ENCODE measurements at places on chromosomes 12 and 14. TPM values are rescaled to one million over a fixed set of nuclear protein-coding genes. Genes with fewer than 3 reads are reported as not detected.
A peak's percentile ranks its signal among the peaks of the same experiment; 100 is the strongest.

DNA sequence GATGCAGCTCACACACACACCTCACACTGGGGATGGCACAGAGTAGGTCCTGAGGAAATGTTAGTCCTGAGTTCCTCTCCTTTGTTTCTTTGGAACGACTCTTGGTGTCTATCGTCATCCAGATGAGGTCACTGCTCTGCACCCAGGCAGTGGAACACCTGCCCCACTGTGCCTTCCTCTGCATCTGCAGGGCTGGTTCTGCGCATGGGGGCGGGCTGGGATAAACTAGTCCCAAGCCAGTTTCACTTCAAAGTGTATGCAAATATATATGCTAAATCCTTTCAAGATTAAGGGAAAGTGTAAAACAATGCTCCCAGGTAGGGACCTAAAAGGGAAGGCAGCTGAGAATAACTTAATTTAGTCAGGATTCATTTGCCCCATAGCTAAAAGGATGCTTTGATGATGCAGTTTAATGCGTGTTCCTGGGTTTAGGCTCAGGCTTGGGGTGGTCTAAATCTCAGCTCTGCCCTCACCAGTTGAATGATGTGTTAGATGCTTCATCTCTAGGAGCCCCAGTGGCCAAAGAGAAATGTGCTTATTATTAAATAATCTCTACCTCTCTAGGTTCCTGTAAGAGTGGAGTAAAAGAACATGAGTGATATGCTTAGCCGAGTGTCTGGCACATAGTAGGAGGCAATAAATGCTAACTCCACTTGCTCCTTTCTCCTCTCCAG lies 47.1 kb upstream of the OVCH1 start:
- no peak for DNase-seq

DNA sequence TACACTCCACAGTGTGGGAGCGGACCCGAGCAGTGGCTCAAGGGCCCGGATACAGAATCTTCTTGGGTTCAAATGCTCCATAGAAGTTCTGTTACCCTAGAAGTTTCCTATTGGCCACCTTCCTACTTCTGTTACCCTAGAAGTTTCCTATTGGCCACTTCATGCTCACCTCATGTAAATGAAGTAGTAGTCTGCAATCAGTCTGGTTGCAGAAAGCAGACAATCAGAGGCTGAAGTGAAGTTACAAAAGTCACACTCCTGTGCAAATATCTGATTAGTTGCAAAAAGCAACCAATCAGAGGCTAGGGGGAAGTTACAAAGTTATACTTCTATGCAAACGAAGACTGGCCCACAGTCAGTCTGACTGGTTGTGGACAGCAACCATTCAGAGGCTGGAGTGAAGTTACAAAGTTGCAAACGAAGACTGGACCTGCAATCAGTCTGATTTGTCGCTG lies 77.8 kb upstream of the CPNE8 start:
- DNase-seq, result no peak

- no peak for DNase-seq
Measured at GRCh38 chr12:2593045-2593444, 201.7 kb upstream of the FKBP4 start.

GRCh38 chr12:122265886-122266229 lies 436 bp downstream of the VPS33A start:
- DNase-seq, result no peak

DNA sequence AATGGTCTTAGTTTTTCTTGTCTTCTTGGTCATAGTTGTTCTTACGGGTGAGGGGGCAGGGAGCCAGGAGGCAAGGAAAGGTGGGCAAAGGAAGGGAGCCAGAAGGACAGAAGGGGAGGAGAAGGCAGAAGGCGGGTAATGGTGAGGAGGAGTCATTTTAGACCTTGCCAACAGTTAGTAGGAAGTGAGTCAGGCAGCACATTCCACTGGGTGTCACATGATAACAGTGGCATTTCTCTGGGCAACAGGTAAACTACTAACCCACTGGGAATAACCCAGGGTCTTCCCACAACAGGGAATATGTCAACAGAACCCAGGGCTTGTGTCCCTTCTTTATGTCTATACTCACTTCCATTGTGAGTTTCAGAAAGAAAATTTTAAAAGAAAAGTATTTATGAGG lies 127.6 kb downstream of the SLC8A3 start:
- DNase-seq, result no peak

DNA sequence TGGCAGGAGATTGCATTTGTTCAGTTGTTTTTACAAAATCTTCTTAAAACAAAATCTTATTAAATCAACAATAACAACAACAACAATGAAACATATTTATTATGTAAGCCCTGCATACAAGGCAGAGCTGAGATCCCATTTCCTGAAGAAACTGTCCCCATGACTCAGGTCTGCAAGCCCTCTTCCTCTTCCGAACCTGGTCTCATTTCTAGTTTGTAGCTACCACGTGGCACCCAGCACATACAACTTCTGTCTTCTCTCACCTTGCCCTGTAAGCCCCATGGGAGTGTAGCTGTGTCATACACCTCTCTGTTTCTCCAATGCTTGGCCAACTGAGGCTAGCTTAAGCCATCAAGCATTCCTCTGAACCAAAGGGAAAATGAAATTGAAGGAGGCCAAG lies 106.4 kb downstream of the SLC8A3 start:
- DNase-seq, result no peak

DNA sequence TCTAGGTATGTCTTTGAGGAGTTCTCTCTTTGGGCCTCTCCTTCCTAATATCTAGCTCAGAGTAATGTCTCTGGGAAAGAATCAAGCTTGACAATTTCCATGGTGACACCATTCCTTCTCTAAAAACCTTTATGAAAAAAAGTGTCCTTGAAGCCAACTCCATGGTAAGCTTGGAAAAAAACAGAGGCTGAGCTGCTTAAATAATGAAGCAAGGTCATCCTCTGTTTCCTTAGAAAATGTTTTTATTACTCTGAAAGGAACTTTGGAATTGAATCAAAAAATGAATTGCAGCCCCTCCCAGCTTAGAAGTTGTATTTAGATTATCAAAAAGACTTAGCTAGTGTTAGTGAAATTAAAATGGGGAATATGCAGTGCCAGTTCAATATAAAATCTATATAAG lies 166.1 kb upstream of the KITLG start:
- DNase-seq, result no peak

- DNase-seq, result no peak
Measured at GRCh38 chr12:120081641-120082040, 34.9 kb downstream of the RAB35 start.

DNA sequence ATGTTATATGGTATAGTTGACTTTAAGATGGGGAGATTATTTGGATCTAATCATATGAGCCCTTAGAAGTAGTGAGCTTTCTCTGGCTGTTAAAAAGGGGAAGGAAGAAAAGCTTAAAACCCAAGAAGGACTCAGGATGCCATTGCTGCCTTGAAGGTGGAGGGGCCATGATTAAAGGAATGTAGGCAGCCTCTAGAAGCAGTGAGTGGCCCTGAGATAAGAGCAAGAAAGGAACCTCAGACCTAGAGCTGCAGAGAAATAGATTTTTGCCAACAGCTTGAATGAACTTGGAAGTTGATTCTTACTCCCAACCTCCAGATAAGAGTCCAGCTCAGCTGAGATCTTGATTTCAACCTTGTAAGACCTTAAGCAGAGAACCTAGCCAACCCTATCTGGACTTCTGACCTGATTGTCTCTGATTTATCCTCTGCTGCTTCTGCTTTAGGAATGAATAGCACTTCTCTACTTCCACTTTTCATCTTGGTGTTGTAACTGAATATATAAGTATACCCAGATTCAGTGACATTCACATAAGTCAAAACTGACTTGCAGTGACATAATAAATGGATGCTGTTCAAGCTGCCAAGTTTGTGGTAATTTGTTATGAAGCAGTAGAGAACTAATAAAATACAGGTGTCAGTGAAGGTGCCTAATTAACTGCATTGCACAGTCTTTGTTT lies 33.5 kb downstream of the RAD51B start:
- no peak for DNase-seq

DNA sequence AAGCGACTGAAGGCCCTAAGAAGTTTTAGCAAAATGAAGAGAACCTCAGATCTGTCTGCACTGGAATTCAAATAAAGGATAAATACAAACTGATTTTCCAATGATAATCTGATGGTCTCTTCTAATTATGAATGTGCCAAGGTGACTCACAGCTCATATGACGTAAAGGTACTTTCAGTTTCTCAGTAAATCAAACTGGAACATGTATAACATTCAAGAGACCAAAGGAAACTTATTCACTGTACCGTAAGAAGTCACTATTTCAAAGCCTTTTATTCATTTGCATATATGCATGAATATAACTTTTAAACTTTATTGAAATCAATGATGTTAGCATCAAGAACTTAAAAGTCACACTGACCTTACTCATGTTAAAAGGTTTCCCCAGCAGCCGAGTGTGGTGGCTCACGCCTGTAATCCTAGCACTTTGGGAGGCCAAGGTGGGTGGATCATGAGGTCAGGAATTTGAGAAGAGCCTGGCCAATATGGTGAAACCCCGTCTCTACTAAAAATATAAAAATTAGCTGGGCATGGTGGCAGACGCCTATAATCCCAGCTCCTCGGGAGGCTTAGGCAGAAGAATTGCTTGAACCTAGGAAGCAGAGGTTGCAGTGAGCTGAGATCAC lies 52.2 kb downstream of the ATXN2 start:
- peak; percentile 48 for DNase-seq

DNA sequence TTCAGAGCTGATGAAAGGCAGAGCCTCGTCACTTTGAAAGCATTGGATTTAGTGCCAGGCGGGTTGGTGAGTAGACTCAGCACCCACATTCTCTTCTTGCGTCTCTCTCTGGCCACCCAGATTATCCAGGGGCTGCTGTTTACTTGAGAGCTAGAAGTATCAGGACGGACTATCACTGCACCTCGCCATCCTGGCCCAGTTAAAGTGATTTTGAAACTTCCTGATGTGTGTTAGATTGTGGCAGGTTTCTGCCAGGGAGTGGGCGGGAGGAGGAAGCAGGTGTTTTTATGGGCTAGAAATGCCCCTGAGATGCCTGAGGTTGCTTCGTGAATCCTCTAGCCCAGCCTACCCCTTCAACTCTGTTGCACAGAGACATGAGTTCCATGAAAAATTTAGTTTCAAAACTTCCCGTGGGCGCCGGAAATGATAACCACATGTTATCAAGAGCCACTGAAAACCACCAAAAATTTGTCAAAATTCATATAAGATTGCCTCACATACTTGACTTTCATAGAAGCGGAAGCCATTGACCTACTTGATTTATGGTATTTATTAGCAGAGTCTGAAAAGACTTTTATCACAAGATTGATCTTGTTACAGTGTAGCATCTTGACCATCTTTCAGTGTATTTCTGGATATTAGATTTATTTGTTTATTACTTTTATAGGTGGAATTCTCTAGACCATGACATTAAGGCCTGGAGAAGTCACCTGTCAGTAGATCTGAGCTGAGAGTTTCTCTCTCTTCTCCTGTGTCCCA lies 466.0 kb downstream of the RAD51B start:
- DNase-seq, result peak; percentile 34

Gene PMEL
- 1.3 TPM for total RNA-seq

Gene SLCO1B1
- total RNA-seq, result not detected

Gene NEUROD4
- total RNA-seq, result not detected

Gene USP44
- total RNA-seq, result 5.2 TPM

Gene LRCOL1
- total RNA-seq, result not detected

Gene SLC2A14
- total RNA-seq, result 0.32 TPM

Gene KCNJ8
- total RNA-seq, result 19.4 TPM

Gene BEST3
- not detected for total RNA-seq

Gene TSPAN19
- not detected for total RNA-seq
